ENCODE measurements at places on chromosomes 2 and 18.

DNA sequence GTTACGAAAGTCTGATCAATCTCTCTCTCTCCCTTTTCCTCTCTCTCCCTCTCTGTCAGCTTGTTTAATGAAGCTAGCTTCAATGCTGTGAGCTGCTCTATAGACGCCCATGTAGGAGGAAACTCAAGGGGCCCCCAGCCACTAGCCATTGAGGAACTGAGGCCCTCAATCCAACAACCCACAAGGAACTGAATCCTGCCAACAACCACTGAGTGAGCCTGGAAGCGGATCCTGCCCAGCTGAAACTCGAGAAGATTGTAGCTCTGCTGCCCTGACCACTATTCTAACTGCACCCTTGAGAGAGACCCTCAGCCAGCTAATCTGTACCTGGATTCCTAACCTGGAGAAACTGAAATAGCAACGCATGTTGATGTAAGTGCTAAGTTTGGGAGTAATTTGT is 129.2 kb downstream of the BCL11A start:
- peak; percentile 34 for DNase-seq

DNA sequence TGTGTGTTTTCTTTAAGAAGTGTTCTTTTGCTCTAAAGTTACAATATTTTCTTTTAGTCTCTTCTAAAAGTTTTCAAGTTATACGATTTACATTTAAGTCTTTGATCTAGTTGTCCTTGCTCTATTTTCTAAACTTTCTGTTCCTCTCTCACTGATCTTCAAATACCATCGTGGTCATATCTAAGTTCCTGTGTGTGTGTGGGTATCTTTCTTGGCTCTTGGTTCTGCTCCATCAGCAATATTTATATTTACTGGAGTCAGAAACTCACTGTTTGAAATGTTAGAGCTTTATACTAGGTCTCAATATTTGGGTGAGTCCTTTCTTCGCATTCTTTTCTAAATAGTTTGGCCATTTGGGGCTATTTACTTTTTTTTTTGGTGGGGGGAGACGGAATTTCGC is 77.3 kb downstream of the COPS8 start:
- no peak for DNase-seq

- DNase-seq: no peak
These were observed 516.5 kb downstream of the XIRP2 start for GRCh38 chr2:167404627-167405284.

DNA sequence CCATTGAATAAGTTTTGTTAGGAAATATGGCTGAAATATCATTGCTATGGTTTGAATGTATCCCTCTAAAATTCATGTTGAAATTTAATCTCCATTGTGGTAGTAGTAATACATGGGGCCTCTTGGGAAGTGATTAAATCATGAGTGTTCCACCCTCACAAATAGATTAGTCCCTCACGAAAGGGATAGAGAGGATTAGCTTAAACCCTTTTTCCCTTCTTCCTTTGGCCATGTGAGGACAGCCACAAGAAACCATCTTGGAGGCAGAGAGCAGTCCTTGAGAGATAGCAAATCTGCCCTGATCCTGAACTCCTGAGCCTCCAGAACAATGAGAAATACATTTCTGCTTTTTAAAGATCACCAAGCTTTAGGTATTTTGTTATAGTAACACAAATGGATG is 274.2 kb downstream of the CDH19 start:
- no peak for DNase-seq

GRCh38 chr2:150204451-150204850 is 283.0 kb downstream of the RND3 start:
- DNase-seq: no peak

DNA sequence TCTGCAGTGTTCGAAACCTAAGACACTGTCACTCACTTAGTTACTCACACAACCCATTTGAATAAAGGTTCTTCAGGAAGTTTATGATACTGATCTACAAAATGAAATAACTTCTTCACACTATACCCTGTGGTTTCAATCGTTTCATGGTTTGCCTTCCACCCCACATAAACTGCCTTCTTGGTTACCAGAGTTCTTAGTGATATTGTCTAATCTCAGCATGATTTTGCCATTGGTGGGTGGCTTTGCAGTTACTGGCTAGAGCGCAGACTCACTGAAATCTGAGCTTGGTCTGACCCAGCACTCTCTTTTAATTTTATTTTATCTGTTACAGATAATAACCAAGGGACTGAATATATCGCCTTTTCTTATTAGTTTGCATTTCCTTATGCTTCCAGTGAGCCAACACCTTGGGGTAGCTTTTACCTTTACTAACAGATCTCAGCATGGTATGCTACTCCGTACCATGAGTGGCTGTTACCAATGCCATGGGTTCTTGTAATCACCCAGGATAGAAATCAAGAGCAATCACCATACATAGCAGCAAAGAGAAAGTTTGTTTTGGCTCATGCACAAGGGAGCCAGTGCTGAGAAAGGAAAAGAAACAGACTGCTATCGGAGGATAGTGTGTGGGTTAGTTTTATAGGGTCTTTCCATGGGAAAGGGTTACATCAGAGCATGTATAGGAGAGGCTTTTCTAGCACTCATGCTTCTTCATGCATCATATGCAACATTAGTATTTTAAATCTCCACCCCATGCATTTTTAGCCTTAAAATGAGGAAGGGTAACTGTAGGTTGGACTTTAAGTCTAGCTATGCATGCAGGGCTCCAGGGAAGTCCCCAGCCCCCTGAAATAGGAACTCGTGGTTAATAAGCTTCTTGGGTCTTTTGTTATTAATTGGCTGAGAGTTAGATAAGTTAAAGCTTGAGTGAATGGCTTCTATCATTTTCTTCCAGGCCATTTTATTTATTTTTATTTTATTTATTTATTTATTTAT is 33.3 kb downstream of the ANXA4 start:
- no peak for DNase-seq

DNA sequence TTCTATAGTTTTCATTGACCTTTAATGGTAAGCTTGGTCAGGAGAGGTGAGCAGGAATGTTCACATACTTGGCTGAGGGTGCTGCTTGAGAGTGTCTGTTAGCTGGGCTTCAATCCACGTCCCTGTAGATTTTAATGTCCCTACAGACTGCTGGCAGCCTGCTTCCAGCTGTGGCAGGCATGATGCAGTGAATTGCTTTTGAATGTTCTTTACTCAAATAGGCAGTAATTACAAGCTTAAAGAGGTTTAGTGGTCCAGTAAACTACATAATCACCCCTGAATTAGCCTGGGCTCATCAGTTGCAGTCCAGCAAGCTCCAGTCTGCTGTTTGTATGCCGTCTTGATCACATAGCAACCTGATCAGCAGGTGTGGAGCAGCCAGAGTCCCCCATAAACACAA is 102.1 kb downstream of the MEIS1 start:
- DNase-seq: peak; percentile 53

DNA sequence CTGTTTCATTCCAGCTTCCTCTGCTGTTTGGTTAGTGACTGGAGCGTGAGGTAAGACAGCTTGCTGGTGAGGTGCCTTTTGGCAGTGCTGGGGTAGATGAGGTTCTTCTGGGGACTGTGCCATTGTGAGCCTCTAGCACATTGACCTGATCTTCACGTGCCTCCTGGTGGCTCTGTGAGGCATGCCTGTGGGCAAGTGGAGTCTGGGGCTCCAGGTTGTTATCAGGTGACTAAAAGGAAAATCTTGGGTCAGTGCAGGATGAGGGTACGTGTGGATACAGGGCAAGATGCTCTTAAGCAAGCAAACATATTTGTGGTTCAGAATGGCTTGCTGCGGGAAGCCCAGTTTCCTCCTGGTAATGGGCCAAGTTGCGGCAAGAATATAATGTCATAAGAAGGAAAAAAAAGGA is 75.4 kb downstream of the FHOD3 start:
- DNase-seq: no peak

DNA sequence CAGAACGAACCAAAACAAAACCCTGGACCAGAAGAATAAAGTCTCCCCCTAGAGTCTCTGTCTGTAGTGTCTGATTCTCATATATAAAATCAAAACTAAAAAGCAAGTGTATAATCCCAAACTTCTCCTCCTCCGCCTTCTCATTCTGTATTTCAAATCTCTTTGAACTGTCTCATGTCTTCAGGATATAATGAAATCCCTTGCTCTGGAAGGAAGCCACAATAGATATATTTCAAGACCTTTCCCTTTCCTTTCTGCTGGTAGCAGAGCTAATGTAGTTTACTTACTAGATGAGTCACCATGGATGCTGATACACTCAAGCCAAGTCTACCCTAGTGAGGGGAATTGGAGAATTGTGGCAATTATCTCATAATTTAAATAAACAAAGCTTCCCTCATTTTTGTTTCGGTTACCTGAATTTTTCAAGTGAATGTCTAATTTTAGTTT is 33.5 kb upstream of the CCDC93 start:
- no peak for DNase-seq

DNA sequence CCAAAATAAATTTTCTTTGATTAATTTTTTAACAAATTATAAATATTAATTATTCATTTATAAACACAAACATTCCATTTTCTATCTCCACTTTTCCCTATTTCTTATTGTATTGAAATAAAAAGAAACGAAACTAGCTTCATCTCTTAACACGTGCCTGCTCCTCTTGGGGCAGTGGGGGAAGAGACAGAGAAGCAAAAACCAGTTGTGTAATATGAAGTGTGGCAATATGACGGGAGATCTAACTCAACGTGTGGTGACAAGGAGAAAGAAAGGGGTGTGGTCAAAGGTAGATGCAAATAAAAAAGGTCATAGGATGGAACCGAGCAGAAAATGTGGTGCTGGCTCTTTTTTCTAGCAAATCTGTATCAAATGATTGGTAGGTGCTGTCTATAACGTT is 106.9 kb upstream of the SLC8A1 start:
- DNase-seq: no peak

DNA sequence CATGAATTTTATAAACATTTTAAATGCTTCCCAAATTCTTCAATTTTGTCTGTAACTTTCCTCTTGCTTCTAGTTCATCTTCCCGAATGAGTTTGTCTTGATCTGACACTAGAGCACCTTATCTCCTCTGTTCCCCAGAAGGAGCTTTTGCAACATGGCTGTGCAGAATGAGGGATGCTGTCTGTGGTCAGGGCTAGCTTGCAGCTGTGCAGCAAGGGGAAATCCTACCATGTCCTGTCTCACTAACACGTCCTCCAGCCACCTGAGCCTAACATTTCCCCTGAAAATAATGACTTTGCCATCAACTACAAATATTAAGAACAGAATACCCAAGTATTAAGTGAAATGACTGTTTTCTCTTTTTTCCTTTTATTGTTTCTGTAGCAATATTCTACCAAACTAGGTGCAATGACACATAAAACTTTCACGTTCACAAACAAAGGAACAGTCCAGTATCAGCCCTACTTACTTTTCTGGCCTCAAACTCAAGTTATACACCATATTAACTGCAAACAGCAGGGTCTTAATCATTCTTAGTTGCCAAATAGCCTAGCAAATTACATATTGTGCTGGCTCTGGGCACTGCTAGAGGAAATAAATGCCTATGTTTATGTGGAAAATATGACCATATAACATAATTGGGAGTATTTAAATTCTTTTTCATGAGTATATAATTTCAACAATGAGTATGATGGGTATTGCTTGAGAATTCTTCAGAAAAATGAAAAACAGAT is 423.3 kb downstream of the CMPK2 start:
- no peak for DNase-seq
